ENCODE measurements at places on chromosomes 2 and 18.

DNA sequence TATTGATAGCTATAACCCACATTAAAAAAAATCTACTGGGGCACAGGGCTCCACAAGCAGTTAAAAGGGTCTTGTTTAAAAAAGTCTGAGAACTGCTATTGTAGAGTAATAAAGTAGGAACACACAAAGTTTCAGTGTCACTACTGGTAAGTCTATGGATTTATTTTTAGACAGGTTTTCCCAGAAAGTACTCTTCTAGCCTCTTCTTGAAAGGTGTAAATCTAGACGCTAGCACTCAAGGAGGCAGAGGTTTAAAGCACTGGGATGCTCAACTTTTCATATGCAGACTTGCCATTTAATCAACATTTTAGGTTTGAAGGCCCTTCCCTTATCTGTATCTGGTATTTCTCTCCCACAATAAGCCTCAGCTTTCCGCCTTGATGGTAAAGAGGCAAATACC is 33.4 kb downstream of the FBXO11 start:
- no peak for DNase-seq

DNA sequence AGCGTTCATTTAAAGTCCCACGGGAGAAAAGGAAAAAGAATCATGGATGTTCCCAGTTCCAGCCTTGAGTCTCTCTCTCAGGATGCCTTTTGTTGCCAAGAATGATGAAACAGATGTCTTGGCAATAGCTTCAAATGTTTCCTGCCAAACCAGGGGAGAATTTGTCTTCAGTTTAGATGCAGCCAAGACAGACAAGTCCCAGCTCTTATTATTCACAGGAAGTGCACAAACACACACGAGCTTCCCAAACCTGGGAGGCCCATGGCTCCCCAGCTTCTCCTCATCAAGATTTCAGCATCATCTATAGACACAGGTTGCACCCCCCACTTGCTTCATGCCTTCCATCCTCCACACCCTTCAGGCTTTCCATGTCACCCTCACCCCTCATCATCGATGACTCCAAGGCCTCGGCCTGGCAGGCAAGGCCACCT is 45.9 kb downstream of the HS1BP3 start:
- DNase-seq, result no peak

GRCh38 chr2:223621901-223622300 is 19.7 kb upstream of the SCG2 start:
- no peak for DNase-seq

GRCh38 chr18:50802141-50802540 is 17.7 kb downstream of the MRO start:
- DNase-seq, result no peak

- no peak for DNase-seq
These were observed 2159.7 kb upstream of the PIK3C3 start for GRCh38 chr18:39795350-39795749.

GRCh38 chr2:182554950-182555349 is 128.1 kb upstream of the PDE1A start:
- no peak for DNase-seq

GRCh38 chr2:54332386-54332785 is 76.4 kb upstream of the TSPYL6 start:
- no peak for DNase-seq

DNA sequence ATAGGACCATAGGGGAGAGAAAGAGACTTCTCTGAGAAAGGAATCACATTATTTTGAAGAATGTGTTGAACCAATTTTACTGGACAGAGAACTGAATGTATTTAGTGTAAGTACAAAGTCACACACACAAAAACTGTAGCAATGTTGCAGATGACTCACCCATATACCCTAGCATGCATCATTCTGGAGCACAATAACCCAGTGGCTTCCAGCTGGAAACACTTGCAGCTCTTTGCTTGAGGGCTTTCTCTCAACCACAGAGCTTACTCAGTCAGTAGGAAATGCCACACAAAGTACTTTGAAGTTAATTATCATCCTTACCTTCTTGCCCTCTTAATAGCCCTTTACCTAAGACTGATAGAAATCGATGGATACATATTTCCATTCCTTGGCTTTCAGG is 760.0 kb upstream of the FSHR start:
- DNase-seq, result no peak

- no peak for DNase-seq
These were observed 9.4 kb downstream of the ITGAV start for GRCh38 chr2:186599186-186599778.

DNA sequence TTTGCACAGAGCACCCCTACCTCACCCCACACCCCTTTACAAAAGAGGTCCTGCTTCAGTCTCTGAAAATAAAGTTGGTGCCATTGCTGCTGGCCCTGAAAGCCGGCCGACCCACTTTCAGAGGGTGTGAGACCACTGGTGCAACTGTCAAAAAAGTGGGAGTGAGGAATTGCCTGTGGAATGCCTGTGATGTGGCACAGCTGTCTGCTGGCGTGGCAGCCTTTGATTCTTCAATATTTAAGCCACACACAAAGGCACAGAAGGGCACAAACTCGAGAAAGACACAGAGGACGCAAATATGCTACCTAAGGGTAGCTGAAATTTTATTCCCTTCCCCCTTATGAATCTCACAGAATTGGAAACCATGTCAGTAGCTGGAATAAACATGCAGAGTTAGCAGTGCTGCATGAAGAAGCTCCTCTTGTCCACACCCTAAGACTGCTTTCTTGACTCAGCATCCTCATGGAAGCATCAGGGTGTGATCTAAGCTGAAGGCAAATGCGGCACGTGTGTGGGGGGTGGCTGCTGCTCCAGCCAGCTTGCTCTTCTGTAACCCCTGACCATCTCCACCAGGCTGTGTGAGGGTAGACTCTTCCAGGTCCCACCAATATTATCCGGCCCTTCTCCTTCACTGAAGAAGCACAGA is 92.3 kb downstream of the CELF4 start:
- DNase-seq, result no peak

GRCh38 chr2:46068636-46069035 is 228.6 kb upstream of the EPAS1 start:
- no peak for DNase-seq

DNA sequence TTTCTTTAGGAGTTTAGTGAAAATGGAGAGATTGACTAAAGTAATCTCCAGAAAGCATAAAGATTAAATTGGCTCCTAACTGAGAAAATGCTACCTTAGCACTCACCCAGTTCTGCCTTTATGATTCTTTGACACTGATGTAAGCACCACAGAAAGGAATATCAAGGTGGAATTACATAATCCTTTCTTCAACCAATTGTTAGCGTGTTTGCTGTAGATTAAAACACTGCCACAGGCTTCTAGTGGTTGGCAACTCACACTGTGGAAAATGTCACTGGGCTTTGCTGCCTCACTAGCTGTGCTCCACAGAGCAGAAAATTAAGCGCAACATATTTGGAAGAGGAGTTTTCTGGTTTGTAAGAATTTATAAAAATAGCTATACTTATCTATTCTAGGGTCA is 104.1 kb downstream of the DLGAP1 start:
- no peak for DNase-seq

- no peak for DNase-seq
These were observed 85.1 kb upstream of the ATL2 start for GRCh38 chr2:38462121-38462661.

DNA sequence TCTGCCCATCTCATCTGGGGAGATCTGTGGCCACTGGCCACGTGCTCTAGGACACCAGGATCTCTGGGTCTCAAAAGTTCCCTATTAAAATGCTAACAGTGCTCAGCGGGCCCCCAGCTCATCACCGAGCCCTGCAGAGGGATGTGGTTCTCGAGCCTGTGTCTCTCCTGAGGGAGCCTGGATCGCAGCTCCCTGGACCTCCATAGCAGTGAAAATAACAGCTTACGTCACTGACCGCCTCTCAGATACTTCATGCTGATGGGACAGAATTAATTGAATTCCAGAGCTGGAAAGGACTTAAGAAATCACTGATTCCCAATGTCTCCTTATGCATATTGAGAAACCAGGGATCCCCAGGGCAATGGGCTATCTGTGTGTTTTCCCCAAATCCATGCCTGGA is 90.0 kb downstream of the GALR1 start:
- DNase-seq, result no peak

DNA sequence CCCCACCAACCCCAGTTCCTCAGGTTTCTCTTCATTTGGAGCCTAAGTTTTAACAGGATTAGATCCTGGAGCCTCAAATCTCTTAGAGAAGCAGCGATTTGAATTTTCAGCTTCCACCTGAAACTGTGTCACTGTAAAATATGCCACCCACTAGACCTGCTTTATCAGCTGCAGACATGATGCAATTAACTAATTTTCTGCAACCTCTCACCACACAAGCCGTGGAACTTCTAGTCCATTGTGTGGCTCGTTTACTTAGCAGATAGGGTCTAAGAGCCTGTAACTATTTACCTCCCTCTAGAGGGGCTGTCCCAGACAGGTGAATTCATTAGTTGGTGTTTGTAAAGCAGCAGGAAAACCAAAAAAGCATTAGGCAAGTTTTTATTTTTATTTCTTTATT is 31.6 kb upstream of the FZD5 start:
- DNase-seq, result peak; percentile 55

- no peak for DNase-seq
These were observed 48.1 kb downstream of the DGKD start for GRCh38 chr2:233402346-233402745.

- DNase-seq, result no peak
These were observed 52.5 kb downstream of the SETBP1 start for GRCh38 chr18:44733069-44733753.

Data from NCI-H1930 (cell line).